ENCODE measurements at places on chromosomes 7 and 10.

DNA sequence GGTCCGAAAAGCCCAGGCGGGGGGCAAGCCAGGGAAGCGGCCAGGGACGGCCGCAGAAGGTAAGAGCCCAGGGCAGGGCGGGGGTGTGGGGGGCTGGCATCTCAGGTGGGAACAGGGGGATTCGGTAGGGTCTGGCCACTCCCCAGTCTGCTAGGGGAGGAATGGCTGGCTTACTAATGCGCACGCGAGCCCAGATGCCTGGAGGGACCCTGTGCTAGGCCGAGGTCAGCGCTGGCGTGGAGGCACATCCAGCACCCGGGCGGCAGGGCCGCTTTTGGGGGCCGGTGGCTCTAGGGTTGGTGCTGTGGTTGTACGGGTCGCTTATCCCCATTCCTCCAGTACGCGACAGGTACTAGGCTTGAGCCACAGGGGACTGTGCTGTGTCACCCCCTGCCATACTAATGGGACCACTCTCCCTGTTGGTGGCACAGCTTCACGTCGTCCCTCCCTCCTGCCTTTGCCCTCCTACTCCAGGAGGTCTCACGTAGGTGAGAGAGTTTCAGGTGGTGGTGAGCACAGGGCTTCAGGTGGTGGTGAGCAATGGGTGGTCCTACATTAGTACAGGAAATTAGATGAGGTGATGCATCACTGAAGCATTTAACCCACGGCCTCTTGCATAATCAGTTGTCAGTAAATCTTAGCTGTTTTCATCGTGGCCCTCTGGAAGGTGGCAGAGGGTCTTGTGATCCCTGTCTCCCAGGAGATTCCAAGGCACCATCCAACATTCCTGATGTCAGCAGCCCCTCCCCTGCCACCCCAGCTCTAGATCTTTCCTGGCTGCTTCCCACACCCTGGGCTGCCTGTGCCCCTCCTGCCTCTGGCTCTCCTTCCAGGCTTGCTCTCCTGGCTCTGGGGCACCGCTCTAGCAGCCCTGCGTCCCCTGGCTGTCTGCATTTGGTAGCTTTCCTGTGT is 971 bp downstream of the AEBP1 start:
- DNase-seq, result no peak

DNA sequence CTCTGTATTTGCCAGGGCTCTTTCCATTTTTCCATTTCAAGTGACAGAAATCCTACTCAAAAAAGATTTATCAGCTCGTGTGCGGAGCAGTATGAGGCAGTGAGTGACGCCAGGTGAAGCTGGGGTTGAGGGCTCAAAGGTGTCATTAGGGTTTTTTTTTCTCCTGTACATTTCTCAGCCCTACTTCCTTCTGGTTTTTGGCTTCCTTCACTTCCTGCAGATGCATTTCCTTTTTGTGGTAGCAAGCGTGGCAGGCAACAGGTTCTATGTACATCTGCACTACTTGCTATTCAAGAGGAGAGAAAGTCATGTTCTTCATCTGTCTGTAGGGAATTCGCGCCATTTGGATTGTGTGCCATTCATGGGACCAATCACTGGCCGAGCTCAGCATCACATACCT is 52.8 kb upstream of the AOAH start:
- peak; percentile 4 for DNase-seq

DNA sequence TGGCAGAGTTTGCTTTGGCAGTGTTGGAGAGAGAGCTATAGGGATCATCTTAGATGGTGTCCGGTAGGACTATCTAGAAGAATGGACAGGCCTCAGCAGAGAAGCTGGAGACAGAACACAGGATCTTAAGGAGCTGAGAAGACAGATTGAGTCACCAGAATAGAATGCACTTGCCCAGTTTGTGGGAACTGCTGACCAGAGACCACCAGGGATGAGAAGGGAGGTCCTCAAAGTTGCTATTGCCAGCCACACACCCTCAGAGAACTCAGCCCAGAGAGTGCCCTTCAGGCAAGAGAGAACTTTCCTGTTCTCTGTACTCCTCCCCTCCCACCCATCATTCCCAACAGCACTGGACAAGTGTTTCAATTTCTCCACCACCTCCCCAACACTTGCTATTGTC is 25.3 kb upstream of the GALNT11 start:
- no peak for DNase-seq

- DNase-seq, result no peak
Measured at GRCh38 chr10:79417731-79418130, 27.7 kb downstream of the ZCCHC24 start.

- DNase-seq, result no peak
Measured at GRCh38 chr7:7542251-7542835, 6.7 kb upstream of the COL28A1 start.
